ENCODE measurements at places on chromosomes 2 and 18. TPM values are rescaled to one million over a fixed set of nuclear protein-coding genes. Genes with fewer than 3 reads are reported as not detected.

Gene CABYR
- polyA plus RNA-seq, result 13.0 TPM

- DNase-seq, result no peak
Measured at GRCh38 chr18:64650068-64650467, 501.2 kb upstream of the LINC00305 start.

DNA sequence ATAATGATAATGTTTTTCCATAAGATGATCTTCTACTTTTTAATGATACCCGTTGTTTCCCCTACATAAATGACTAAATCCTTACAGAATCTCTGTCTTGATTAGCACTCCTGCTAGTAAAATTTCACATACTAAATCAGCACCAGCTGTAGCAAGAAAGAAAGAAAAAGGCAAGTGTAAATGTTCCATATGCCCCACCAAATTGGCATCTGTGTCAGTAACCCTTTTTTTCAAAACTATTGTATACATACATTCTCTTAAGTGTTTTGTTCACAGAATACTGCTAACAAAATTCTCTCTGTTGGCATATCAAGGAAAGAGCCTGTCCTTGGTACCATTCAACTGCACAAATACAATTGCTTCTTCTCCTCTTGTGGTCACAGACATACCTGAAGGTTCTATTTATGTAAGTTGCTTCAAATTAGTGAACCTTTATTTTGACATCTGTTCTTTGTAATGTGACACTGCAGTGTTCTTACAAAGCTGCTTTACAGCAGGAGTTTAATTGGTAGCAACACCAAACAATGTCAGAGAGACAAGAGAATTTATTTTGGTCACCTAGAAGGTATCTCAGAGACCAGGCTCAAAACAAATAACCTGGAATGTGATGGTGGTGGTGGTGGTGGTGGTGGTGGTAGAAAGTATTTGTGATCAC is 641.9 kb downstream of the ZEB2 start:
- no peak for DNase-seq

Gene ERICH2
- polyA plus RNA-seq, result 2.4 TPM

Gene CCDC74A
- polyA plus RNA-seq, result 16.2 TPM

DNA sequence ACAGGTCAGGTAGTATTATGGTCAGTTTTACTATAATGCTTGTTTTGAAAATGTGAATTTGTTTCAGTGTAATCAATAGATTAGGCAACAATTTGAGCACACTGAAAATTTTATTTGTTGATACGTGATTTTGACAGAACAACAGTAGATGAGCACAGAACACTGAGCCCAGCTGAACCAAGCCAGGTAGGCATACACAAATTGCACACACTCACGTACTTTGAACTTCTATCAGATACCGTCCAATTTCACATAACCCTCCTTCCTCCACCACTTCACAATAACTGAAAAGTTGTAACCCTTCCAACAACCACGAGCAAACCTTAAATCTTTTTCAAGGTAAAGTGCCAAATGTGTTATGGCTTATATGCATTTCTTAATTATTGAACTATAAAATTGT is 229.5 kb upstream of the TMEFF2 start:
- DNase-seq, result no peak

DNA sequence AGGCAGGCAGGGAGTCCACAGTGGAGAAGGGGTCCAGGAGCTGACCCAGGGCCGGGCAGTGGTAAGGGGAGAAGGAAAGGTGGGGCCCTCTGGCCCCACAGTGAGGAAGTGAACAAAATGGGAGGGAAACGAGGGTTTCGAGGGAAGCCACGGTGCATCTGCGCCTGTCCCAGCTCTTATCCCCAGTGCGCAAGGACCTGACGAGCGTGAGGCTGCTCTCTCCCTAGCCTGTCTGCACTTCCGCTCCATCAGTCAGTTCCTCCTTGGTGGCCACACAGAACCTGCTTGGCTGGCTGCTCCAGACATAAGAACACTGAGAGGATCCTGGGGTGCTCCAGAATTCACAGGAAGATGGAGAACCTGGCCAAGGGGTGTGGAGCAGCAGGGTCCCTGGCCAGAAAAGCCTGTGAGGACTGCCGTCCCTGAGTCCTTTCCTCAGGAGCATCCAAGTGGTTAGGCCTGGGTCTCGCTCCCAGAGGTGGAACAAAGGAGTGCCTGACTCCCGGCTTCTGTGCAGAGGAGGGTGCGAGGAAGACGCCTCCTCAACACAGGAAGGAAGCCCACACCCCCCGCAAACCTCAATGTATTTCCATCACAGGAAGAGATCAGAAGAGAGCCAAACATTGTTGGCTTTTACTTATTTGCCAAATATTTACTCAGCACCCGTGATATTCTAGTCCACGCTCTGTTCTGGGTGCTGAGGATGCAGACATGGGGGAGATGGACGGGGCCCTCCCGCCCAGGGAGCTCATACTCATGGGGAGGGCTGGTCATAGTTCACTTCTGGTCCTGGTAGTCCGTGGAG is 43.7 kb upstream of the SEMA4C start:
- DNase-seq, result no peak

- DNase-seq, result no peak
Measured at GRCh38 chr2:134369220-134369902, 115.5 kb downstream of the MGAT5 start.

Gene NDUFS1
- polyA plus RNA-seq, result 96.3 TPM

GRCh38 chr2:196238836-196239380 is 67.5 kb upstream of the STK17B start:
- DNase-seq, result no peak

GRCh38 chr18:54250846-54251261 is 18.5 kb upstream of the POLI start:
- DNase-seq, result no peak

Gene NYAP2
- 0.17 TPM for polyA plus RNA-seq

DNA sequence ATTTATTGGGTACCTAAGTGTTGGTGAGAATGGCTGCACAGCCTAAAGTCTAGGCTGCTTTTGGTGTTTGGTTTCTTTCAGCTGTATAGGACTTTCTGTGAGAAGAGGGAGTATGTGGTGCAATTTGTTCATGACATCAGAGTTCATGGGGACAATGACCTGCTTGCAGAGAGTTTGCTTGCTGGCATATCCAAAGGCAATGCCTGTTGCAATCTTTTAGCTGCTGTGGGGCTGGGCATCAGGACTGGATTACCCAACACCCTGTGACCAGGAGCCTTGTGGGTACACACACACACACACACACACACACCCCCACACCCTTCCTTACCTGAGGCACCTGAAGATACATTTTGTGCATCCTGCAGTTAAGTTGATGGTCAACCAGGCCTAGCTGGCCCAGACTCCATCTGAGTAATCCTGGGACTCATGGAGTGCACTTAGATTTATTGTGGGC is 68.4 kb downstream of the LIPG start:
- no peak for DNase-seq

- DNase-seq, result no peak
Measured at GRCh38 chr2:31151501-31151900, 13.3 kb upstream of the GALNT14 start.

DNA sequence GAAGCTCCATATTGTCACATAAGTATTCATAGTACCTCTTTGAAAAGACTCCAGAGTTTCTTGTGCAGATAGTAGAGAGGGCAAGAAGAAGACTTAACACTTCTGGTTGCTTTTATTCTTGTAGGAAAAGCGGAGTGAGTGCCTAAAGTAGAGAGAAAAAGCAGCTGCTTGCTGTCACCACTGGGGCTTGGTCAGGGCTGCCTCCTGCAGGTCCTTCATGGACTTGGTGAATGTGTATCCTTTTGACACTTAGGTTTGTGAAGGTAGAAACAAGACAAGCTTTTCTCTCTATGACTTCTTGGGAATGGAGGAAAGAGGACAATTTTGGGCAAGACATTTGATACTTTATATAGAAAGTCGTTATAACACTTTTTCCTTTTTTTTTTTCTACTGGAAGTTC is 312.8 kb upstream of the FANCL start:
- DNase-seq, result no peak

Gene PSMA8
- not detected for polyA plus RNA-seq

GRCh38 chr18:50722311-50722710 is 97.5 kb downstream of the MRO start:
- no peak for DNase-seq

Gene GPR35
- polyA plus RNA-seq, result 2.9 TPM

Gene NAB1
- 75.5 TPM for polyA plus RNA-seq

GRCh38 chr2:132521341-132521740 is 104.7 kb downstream of the GPR39 start:
- DNase-seq, result no peak

Gene CNNM3
- polyA plus RNA-seq, result 35.2 TPM

DNA sequence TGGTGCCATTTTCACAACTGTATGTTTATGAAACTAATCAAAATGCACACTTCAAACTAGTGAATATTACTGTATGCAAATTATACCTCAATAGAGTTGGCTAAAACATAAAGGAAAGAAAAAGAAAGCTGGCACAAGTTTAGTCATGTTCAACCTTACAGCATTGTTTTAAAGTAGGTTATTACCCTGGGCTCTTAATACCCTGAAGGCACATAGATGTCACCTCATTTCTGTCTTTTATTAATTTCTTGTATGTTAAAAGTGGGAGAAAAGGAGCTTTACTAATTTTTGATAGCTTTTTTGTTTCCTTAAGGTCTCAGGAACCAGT is 32.7 kb downstream of the TMEM131 start:
- no peak for DNase-seq

- no peak for DNase-seq
Measured at GRCh38 chr2:157307021-157307420, 18.6 kb downstream of the ERMN start.

- no peak for DNase-seq
Measured at GRCh38 chr2:145587922-145588321, 1068.0 kb upstream of the ZEB2 start.

Gene ERFE
- 7.2 TPM for polyA plus RNA-seq

Gene DARS1
- polyA plus RNA-seq, result 156 TPM

- no peak for DNase-seq
Measured at GRCh38 chr2:70431716-70432347, 121.8 kb downstream of the TGFA start.

Gene TEKT4
- 0.20 TPM for polyA plus RNA-seq

- DNase-seq, result no peak
Measured at GRCh38 chr2:28674713-28675068, 76.9 kb upstream of the PPP1CB start.

GRCh38 chr2:30235008-30235655 is 3.8 kb downstream of the LBH start:
- DNase-seq, result no peak

DNA sequence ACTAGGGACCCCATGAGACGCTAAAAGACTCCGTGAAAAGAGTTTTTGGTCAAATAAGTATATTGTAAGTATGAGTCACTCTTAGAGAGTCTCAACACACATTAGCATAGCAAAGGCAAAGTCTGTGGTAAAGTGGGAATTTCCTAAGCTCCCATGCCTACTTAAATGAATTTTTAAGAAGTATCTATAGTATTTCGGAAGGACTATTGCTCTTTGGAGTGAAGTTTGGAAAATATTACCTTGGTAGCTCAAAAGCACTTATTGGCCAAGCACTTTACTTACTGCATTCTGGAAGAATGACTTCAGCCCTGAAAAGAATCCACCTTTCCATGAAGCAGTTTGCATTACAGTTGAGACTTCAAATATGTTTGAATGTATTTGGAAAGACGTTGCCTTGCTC is 57.1 kb downstream of the CAVIN2 start:
- no peak for DNase-seq

Gene FBXO36
- polyA plus RNA-seq, result 7.6 TPM

Gene ABCG8
- 0.88 TPM for polyA plus RNA-seq

- DNase-seq, result peak; percentile 79
Measured at GRCh38 chr2:96832754-96833507, 10.9 kb downstream of the ANKRD23 start.

DNA sequence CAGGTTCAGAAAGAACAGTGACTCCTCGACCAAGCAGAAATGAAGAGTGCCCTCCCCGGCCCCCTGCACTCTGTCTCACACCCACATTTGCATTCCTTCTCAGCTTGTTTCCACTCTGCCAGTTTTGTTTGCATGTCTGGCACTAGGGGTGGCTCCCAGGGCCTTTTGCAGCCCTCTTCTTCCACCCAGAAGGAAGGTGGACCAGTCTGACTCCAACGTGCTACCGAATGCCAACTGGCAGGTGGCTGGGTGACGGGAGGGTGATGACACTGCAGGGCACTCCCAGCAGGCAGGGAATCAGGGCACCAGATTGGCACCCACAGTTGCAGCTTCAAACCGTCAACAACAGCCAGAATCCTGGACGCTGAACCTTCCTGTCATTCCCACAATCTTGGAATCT is 371.1 kb downstream of the TXNL1 start:
- DNase-seq, result no peak

Gene IL1R2
- 0.47 TPM for polyA plus RNA-seq

DNA sequence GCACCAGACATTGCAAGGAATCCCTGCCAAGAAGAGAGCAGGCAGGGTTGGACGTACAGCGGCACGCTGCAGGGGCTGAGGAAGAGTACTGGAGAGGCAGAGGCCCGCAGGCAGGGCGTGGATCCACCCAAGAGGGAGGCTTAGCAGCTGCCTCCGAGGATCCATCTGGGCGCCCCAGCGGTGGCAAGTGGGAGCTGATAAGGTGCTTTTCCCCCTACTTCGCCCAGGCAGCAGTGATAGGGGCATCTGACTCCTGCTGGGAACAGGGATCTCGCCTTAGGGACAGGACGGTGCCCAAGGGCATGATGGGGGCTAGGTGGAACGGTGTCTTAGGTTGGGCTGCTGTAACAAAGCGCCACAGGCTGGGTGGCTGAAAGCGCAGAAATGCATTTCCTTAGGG is 67.4 kb upstream of the HS6ST1 start:
- no peak for DNase-seq

DNA sequence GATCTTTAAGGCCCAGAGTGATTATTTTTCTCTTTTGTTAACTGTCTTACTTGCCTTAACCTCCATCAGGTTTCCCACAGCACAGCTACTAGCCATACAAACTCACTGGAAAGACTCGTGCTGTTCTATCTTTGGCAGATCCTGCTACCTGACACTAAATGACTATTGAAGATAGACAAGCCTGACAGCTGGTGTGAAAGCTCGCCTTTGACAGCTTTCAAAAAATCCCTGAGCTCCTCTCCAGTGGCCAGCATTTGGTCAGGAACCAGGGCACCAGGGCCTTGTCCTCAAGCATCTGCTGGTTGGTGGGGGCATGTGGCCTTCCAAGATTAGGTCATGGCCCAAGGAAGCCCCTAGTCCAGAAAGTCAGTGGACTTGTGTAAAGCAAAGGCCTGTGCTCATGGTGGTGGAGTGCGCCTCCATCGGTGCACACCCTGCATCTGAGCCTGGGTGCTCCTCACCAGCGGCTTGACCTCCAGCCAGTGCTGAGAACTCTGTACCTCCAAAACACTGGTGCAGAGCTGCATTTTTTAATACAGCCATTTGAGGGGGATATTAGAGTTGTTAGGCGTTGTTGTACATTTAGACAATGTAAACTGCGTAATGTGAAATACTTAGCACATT is 158.5 kb downstream of the NCK2 start:
- DNase-seq, result no peak

GRCh38 chr2:47072728-47073191 is 82.3 kb downstream of the STPG4 start:
- no peak for DNase-seq

Gene IL37
- 0.40 TPM for polyA plus RNA-seq

- DNase-seq, result no peak
Measured at GRCh38 chr2:54063967-54064535, 51.4 kb upstream of the ACYP2 start.

- no peak for DNase-seq
Measured at GRCh38 chr2:226544596-226545210, 254.9 kb downstream of the IRS1 start.

Gene PDE1A
- polyA plus RNA-seq, result 24.0 TPM

All from left kidney (tissue), 8 donors.